ENCODE measurements at places on chromosomes 1 and 21.

DNA sequence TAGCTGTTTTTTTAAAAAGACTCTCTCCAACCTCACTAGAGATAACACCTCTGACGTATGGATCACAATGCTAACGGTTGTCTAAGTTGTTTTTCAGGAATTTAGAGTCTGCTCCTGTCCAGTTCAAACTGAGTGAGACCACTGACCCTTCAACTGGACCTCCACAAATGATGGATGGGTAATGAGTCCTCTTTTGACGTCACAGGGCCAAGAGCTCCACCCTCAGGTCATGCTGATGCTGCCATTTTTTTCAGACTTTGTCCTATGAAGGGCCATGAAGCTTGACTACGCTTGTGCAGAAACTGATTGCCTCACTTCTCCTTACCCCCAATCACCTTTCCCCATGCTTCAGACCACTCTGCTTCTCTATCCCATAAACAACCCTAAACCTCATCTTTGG is 16.6 kb downstream of the GRIK3 start:
- DNase-seq, result no peak

GRCh38 chr21:42652527-42653230 is 742 bp upstream of the PDE9A start:
- DNase-seq, result no peak

GRCh38 chr1:201780952-201781351 is 48.0 kb upstream of the IPO9 start:
- DNase-seq, result no peak

DNA sequence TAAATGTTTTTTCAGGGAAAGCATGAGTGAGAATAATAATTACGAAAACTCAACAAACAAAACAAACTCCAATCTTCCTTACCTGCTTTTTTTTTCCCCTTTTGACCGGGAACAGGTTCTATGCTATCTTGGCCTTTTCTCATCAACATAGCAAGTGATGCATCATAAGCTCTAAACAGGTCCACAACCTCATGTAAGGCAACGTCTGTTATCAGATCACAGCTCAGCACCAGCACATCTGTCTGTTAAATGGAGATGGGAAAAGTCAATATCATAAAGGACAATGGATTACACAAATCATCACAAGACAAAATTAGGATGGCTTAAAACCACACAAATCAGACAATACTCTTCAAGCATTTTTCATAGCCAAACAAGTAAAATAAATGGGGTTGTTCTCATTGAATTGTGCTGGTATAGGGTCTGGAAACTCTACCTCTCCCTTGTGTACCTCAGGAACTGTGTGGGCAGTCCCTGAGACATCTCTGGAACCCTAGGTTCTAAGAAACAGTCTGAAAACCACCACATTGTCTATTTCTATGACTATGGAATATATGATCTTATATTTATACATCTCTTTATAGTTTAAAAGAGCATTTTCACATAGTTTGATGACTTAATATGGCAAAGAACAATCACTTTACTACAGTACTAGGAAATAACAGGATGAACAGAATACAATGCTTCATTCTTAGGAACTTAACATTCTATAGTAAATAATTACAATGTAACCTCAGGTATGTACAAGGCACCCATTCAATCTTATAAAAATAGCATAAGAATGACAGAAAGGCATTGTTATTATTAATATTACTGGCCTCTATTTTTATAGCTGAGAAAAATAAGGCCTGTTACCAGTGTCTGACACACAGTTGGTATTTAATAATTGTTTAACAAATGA is 44.7 kb downstream of the EIF2B3 start:
- DNase-seq, result no peak

GRCh38 chr1:209549443-209550205 is 33.9 kb upstream of the CAMK1G start:
- DNase-seq, result no peak

DNA sequence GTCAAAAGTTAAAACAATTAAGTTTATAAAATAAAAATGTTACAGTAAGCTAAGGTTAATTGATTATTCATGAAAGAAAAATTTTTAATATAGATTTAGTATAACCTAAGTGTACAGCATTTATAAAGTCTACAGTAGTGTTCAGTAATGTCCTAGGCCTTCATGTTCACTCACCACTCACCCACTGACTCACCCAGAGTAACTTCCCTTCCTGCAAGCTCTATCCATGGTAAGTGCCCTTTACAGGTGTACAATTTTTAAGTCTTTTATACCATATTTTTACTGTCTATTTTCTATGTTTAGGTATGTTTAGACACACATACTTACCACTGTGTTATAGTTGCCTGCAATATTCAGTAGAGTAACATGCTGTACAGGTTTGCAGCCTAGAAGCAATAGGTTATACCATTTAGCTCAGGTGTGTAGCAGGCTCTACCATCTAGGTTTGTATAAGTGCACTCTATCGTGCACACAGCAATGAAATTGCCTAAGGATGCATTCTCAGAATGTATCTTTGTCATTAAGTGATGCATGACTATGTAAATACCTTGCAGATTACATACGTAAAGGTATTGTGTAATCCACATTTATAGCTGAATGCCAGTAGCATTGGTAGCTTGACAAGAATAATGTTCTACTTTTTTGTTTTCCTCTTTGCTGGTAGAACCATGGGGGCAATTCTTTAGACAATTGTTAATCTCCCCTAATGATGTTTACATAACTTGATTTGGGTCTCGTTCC is 35.7 kb upstream of the GPR88 start:
- no peak for DNase-seq

DNA sequence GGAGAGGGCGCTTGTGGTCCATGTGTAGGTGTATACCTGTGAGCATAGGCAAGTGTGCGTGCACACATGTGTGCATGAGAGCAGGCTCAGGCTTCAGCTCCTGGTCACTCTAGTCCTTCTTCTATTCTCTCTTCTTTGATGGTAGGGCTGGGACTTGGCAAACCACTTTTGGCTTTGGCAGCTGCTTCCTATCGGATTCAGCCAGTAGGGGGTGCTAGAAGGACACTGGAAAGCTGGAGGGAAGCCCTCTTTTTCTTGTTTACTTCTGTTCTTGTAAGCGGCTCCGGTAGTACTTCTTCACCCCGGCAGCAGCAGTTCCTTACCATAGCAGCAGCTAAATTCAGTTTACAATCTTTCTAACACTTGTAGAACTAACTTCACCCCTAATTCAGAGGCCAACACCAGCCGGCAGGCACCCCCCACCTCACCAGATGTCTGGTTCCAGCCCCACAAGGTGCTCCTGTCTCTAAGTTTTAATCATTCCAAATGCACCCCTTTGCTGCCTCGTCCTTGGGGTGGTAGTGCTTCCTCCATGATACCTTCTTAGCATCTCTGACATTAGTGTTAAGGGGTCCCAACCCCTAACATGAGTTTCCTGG is 25.1 kb downstream of the NENF start:
- no peak for DNase-seq

- no peak for DNase-seq
Measured at GRCh38 chr1:201772178-201772577, 56.8 kb upstream of the IPO9 start.

DNA sequence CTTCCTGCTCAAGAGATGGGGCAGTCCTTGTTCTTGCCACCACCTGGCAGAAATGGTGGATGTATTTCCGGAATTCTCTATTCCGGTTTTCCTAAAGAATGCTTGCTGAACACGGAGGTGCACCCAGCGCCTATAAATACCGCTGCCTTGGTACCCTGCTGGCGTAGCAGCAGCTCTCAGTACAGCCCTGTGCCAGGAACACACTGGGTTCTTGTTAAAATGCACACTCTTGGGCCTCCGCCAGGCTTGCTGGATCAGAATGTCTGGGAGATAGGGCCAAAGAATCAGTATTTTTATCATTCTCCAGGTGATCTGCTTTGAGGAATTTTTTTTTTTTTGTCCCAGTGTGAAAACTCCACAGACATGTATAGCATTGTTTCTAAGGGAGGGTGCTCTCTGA is 54.2 kb downstream of the IGSF5 start:
- DNase-seq, result no peak

GRCh38 chr1:9699361-9699760 is 47.8 kb downstream of the PIK3CD start:
- DNase-seq, result no peak

DNA sequence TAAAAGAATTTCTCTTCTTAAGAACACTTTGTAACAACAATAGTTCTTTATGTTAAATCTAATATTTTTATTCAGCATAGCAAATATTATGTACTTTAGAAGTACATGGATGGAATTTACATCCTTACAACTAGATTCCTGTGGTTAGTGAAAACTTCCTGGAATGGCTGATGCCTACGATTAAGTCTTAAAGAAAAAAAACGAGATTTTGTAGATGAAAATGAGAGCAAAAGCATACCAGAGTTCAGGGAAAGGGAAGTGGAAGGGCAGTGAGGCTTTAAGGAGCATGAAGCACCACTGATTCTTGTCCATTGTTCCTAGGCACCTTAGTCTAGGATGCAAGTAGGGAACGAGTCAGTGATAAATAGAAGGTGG is 26.7 kb downstream of the CFH start:
- DNase-seq, result no peak

DNA sequence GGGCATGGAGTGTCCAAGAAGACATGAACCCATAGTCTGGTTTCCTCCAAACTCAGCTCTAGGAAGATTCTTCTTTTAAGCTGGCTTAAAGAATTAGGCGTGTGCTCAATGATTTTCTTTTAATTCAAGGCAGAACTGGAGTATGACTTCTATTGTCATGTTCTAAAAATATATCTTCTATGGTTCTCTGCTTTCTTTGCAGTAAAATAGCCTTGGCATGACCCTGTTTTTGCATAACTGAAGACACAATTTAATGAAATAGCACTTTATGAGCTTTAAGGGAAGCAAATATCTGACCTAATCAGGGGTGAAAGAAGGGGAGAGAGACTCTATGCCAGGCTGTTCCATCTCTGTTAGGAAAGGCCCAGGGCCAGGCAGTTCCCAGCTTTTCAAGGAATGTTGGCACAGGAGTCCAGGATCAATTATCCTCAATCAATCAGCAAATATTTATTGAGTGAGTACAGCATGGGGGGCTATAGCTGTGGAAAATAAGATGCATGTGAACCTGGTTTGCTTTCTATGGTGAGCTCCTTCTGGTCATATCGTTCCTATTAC is 7.2 kb upstream of the CSF1 start:
- DNase-seq, result no peak

- DNase-seq, result no peak
Measured at GRCh38 chr1:26353210-26353859, 595 bp downstream of the CRYBG2 start.

DNA sequence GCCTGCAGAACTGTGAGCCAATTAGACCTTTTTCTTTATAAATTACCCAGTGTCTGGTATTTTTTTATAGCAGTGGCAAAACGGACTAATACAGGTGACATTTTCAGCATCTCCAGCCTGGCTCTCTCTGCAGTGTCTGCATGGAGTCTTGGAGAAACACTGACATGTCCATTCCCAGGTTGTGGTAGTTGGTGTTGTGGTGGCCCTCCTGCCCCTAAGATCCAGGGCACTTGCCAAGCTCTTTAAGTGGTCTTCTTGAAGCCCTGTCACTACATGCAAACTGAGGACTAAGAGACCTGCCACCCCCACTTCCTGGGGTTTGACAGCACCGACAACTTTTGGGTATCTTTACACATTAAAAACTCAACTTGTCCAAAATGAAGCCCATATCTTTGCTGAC is 419.4 kb downstream of the NPHP4 start:
- DNase-seq, result no peak

GRCh38 chr1:20950679-20951078 is 163.6 kb upstream of the HP1BP3 start:
- no peak for DNase-seq

DNA sequence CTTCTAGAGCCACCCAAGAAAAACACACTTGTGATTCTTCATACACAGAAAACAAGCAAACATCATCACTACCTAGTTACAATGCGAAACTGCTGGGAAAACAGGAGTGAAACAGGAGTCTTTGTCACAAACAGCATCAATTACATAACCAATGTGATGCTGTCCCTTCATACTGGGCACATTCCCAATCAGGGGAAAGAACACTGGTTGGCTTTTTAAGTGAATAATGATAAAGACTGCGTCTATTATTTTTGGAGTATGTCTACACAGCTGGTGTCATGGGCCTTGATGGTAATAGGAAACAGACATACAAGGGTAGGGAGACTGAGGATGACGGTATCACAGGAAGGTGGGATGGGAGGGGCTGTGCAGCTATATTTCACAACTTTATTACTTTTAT is 43.3 kb downstream of the SIPA1L2 start:
- DNase-seq, result no peak

DNA sequence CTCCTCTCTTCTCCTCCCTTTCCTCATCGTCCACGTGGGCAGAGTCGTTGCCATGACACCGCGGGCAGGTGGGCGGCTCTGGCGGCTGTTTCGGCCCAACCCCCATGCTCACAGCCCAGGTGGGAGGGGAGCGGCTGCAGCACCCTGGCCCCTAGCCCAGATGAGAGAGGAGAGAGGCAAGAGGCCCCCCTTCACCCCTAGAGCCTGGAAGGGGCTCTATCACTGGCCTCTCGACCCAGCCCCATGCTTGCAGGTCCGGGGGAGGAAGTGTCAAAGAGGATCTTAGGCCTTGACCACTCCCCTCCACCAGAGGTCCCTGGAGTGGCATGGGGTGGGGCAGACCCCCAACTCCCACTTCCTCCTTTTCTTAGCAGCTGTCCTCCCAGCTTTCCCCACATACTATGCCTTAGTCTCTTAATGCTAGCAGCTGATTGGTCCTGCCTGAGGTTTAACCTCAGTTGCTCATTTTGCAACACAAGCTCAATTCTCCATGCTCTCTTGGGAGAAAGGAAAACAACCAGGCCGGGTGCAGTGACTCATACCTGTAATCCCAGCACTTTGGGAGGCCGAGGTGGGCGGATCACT is 10.4 kb downstream of the DLGAP3 start:
- no peak for DNase-seq

DNA sequence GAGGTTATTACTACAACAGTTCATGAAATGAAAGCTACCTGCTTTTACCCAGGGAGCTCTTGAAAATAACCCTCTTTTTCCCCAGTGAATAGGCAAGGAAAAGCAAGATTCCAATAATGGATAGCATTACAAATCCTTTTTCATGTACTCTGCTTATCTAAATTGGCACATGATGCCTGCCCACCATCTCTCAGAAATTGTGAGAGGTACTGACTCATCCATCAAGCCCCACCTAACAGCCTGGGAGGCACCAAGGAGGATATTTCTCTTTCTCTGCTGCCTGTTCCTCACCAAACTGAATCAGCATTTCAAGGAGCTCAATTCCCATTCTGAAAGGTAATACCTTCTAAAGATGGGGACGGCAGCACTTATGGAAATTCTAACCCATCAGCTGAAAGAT is 34.4 kb downstream of the PALMD start:
- DNase-seq, result no peak

GRCh38 chr1:169106095-169106920 is at the start of gene ATP1B1:
TSS of gene ATP1B1 (plus strand) at chr1:169106690. CDS start at chr1:169106830, 140 bp downstream.
- peak; percentile 72 for DNase-seq

DNA sequence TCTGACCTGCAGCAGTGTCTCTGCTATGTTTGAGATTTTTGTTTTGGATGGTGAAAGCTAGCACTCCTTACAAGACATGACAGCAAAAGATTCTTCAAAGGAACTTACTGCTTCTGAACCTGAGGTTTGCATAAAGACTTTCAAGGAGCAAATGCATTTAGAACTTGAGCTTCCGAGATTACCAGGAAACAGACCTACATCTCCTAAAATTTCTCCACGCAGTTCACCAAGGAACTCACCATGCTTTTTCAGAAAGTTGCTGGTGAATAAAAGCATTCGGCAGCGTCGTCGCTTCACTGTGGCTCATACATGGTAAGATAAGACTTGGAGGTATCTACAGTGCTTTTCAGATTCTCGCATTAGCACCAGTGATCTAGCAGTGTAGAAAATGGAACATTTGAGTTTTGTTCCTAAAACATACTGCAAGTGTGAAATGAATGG is 200.2 kb downstream of the PDE4B start:
- DNase-seq, result no peak
